Effector CD4-positive, alpha-beta T cell (primary cell): ENCODE measurements at places on chromosomes 3 and 15.

- DNase-seq: no peak
Measured at GRCh38 chr3:122668930-122669730, 11.5 kb upstream of the PARP14 start.

- DNase-seq: no peak
Measured at GRCh38 chr3:160103397-160103796, 114.8 kb downstream of the IL12A start.

DNA sequence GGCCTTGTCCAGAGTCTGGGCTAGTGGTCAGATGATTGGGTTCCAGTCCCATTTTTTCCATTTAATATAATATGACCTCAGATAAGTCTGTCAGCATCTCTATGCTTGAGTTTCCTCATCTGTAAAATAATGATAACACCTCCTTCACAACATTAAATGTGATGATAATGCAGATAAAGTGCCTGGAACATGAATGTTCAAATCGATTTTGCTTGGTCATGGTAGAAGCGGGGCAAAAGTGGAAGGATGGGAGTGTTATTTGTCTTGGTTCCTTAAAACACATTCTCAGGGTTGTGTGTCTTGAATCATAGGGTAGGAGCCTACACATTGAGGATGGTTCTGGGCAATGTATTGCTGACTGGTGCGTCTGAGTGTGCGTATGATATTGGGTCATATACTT is 16.9 kb downstream of the ARIH2 start:
- no peak for DNase-seq

DNA sequence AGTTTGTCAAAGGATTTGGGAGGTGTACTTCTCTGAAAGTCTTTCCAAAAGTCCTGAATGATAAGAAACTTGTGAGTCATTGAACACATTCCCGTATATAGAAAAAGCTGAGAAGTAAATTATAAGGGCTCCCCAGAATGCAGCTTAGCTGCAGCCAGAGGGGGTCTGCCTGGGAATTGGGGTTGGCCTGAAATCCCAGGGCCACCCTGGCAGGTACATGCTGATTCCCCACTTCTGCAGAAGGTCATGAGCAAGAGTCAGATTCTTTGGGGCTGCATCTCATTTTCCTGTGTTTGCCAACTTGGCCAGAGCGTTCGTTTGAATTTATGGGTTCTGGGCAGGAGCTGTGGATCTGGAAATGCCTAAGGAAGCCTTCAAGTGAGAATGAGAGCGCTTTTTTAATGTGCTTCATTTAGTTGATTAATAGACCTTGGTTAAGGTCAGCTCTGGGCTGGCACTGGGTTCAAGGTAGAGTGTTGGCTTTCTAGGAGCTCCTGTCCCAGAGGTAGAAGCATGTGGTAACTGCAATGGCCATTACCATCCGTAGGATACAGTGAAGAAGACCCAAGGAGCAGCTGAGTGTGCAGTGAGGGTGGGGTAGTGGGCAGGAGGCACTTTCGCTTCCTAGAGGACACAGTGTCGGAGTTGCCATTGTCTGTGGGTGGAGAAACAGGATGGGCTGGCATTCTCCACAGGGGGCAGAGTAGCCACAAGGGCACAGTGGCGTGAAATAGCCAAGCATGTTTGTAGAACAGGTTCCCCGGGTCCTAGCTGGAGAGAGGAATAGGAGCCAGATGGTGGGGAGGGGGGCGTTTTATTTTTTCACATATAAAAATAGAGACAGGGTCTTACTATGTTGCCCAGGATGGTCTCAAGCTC is 3.2 kb downstream of the SLC6A6 start:
- DNase-seq: no peak

- no peak for DNase-seq
Measured at GRCh38 chr3:65953881-65954733, 84.6 kb downstream of the MAGI1 start.

DNA sequence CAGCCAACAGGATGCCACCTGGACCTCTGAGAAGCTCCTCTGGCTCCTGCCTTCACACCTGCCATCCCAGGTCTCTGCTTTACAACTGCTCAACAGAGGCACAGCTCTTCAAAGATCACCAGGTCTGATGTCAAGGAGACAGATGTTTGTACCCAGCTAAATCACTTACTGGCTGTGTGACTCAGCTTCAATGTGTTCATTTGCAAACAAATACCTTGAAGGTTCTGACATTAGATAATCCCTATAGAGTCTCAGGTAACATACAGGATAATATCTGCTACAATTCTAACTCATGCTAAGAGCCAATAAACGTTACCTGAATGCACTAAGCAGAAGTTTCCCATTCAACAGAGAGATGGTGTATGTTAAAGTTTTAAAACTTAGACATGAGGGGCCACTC is 163.4 kb upstream of the IGF1R start:
- DNase-seq: no peak

DNA sequence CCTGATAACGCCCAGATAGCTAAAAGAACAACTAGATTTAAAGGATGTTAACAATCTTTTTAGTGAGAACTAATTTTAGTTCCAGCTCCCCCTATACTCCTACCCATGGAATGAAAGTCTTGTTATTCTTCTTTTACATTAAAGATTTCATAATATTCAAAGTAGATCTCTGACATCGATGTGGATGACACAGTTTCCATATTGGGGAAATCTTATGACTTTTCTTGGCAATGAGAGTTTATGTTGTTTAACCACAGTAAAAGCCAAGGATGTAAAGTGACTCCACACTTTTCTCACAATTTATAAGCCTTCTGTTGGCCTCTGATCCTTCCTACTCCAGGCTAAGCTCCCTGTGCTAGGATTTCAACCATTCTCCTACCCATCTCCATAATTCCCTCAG is 332.6 kb upstream of the KCNMB2 start:
- DNase-seq: no peak

DNA sequence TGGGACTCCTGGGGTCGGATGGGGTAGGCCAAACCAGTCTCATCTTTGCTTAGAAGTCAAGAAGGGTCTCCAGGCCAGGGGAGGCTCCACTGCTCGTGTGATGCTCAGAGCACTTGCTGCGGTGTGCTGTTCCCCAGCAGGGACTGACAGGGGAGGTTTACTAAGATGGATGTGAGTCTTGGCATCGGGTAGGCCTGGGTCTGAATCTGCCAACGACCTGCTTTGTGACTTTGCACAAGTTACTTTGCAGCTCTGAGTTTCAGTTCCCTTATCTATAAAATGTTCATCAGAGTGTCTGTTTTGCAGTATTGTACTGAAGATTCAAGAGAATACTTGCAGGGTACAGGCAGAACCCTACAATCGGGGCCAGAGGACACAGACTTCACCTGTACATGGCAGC is 17.3 kb upstream of the CDCP1 start:
- DNase-seq: no peak

DNA sequence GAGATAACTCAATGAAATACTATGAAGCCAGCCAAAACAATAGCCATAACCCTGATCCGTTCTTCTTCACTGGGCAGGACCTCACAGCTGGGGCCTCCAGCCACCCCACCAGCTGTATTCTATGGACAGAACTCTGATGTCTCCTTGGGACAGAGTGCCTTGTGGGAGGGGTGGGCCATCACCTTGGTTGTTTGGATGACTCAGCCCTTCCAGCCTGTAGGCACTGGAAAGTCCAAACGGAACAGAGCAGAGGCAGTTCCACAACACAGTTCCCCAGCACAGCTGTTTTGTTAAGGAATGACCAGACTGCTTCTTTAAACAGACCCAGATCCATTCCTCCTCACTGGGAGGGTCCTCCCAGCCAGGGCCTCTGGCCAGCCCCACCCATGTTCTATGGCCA is 31.9 kb upstream of the ZBED2 start:
- no peak for DNase-seq

GRCh38 chr3:50665081-50665840 is 9.5 kb upstream of the DOCK3 start:
- no peak for DNase-seq

DNA sequence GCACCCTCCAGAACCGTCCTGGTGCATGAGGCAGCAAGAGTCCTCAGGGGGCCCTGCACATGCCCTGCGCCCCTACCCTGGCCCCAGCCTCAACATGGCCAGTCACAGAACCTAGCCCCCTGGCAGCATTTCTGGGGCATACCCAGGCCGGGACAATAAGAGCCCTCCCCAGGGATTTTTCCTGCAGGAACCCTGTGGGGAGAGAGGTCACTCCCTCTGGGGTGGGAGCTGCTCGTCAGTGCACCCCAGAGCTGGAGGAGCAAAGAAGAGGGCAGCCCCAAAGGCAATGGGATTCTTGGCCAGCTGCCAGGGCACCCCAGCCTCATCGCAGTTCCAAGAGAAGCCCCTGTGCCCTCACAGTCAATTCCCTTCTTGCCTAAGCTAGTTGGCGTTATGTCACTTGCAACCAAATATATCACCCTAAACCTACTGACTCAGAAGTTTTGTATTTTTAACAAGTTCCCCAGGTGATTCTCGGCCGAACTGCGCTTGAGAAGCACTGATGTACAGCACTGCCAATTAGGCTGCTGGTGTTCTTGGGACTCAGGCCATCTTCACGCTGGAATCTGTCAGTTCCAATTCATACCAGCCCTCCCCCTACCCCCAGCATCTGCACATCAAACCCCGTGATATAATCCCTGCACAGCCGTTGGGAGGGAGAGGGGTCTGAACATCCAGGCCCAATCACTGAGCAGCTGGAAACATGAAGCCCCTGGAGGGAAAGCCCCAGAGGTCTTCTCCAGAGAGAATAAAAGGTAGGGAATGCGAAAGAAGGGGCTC is 87.5 kb upstream of the PRR20G start:
- no peak for DNase-seq

GRCh38 chr3:188617988-188618701 is 464.2 kb downstream of the LPP start:
- no peak for DNase-seq

DNA sequence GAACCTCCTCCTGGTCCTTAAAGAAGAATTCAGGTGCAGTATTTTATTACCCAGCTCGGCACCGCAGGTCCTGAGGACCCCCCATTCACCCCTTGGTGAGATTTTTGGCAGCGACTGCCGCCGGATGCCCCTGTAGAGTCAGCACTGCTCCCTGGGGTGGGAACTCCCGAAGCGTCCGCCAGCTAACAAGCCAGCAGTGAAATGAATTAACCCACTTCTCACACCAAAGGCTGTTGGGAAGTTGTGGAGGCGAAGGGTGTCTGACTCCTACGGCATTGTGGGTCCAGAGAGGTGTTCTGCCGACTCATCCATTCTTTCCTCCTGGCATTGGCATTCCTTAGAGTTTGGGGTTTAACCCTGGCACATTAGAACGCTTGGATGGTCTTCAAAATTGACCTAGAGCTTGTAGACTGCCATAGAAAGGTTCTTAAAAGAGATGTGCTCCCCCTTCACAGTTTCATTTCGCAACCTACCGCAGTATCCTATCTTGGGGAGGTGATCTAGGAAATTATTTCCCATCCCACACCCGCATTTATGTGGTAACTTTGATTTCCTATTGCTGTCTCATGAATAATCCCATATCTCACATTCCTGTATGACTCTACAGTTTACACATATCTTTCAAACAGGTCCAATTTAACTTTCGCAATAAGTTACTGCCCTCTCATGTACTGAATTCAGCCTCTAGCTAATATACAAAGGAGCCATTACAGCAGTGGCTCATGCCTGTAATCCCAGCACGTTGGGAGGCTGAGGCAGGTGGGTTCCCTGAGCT is 879 bp upstream of the EIF5A2 start:
- DNase-seq: no peak

DNA sequence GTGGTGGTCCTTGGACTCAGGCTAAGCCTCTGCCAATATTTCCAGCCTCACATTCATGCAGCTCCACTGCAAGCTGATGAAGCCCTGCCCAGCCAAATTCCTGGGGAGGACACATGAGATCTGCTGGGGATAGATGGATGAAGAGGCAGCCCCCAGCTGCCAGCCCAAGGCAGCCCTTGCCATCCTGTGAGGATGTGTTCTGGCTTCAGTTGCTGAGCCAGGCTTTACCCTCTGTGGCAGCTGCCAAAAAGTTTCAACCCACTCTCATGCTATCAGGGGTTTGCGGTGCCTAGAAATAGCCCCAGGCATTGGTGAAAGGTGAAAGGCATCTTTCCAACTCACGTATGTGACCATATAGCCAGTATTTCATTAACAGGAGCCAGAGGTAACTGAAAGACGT is 37.6 kb downstream of the C2CD4A start:
- no peak for DNase-seq

DNA sequence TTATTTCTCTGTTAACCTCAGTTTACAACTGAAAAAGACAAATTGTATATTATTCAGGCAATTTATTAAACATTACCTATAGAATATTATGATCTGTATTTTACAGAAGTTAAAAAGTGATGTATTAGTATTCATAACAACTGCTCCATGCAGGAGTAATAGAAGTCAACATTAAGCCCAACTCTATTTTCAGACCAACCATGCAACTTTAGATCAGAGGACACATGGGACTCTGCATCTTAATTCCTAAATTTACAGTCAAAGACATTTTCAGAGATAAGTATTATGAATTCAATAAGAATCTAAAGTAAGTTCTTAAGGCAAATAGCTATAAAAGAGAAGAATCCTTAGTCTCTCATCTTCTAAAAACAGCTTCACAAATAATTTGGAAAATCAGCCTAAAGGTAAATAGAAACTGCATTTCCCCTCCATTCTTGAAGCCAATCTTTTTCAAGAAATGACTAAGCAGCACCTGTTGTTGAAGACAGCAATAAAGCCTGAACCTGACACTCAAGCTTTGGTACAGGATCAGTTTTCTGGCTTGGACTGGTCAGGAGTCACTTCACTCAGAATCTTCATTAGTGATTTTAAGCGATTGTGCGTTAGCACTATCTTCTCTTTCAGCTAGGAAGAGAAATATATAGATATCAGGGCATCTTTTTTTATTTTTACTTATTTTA is 23.0 kb downstream of the OIP5 start:
- no peak for DNase-seq

DNA sequence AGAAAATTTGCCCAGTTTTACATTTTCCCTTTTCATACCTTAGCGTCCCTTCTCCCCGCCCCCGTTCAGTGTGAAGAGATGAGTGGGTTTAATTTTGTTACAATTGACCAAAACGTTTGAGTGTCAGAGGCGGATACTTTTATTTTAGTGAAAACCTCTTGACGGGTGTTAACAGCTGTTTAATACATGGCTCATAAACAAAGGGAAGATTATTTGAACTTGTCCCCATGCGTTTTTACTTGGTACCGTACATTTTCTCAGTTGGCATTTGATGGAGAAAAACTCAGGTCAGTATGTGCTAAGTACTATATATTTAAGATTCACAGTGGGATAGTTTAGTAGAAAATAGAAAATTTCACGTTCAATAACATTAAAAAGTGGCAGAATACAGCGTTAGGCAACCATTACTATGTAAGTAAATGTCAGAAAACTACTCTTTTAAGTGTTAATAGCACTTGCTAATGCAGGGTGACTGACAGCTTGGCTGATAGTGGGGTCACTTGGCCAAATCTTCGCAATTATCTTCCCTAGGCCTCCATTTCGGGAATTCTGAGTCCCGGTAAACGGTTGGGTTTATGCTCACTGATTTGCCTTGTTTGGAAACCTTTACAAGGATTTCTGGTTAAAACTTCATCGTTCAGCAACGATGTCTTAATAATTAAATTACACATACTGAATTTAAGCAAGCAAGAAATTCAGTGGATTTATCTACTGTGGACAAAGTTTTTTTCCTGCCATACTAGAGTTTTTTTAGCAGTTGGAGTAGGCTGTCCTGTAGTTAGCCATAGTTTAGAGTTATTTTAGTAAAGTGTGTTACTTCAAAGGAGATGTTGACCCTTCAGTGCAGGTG is 4.8 kb downstream of the CHD2 start:
- DNase-seq: no peak

GRCh38 chr3:115916866-115917265 is 293.6 kb downstream of the GAP43 start:
- no peak for DNase-seq
